ENCODE measurements at places on chromosomes 7 and 10. TPM values are rescaled to one million over a fixed set of nuclear protein-coding genes. Genes with fewer than 3 reads are reported as not detected.

DNA sequence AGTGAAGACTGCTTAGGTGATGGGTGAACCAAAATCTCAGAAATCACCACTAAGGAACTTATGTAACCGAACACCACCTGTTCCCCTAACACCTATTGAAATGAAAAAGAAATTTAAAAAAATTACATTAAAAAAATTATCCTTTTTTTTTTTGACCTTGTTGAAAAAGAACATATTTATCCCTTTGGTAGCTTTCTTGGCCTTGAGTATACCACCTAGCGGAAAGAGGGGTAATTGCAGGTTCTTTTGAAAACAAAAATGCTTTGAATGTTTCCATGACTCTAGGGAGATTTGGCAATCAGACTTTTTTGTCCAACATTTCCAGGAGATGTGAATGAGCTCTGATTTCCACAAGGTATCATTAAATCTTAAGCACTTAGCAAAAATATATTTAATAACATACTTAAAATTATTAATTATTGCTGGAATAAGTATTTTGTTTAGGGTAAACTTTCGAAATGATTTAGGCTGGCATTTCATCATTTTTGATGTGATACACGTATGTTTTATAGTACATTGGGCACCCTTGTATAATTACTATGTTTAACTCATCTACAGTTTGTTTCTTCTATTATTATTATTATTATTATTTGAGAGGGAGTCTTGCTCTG lies 47.0 kb upstream of the ELMO1 start:
- DNase-seq: no peak

DNA sequence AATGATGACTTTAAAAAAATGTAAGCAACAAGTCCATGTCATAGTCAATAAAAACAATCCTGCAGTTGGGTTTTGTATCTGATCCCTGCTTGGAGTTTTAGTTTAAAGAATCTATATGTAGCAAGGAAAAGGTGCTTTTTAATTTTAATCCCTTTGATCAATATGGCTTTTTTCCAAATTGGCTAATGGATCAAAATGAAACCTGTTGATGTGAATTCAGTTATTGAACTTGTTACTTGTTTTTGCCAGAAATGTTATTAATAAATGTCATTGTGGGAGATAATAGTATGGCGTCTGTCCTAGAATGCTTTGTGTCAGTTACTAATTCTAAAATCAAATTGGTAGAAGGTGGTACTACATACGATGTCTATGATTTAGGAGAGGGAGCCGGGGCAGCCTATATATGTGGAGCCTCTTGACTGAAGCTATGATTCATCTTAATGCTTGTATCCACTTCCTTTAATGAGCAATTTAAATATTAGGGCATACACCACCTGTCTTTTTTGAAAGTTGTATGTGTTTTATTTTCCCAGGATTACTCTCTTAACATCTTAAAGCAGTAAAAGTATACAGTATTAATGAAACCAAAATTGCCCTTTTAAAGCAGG lies 10.3 kb upstream of the PBLD start:
- no peak for DNase-seq

DNA sequence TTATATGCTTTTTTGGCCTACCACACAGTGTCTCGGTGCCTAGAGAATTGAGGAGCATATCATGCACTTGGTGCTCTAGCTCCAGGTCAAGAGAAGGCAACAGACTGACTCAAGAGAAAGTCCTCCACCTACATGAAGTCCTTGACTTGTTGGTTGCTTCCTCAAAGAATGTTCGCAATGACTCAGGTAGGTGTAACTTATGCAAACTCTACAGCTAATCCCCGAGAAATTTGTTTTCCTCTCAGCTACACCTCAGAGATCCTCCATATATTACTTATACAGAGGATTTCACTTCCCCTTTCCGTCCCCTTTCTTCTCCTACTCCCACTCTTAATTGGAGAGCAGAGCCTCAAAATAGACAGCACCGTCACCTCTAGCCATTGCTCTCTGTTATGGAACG lies 1013.1 kb downstream of the KCNMA1 start:
- no peak for DNase-seq

DNA sequence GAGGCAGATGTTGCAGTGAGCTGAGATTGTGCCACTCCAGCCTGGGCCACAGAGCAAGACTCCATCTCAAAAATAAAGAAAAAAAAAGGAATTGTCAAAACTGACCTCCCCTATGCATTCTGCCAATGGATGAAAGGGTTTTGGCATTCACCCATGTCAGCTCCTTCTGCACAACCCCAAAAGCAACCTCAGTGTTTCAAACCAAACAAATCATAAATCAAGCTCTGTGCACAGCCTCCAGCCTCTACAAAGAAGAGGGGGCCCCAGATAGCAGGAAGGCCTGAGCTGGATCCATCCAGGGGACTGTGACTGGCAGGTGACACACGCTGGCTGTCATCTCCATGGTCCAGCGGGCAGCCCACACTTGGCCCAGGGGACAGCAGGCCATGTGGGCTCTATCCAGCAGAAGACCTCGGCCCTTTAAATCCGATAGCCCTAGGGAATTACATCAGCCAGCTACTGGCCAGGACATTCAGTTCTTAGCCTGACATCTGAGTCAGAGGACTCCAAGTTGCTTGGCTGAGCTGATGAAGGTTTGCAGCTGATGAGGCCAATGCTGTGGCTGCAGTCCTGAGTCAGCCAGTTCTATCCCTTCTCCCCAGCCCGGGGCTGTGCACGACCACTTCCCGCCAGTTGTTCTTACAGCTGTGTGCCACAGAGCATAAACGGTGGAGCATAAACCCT lies 52.0 kb upstream of the FIGNL1 start:
- DNase-seq: no peak

GRCh38 chr7:107779647-107780099 lies 23.4 kb downstream of the SLC26A3 start:
- no peak for DNase-seq

- no peak for DNase-seq
Observed at GRCh38 chr7:5649641-5650040, 131.8 kb downstream of the RNF216 start.

GRCh38 chr7:96992192-96993005 lies 13.0 kb upstream of the DLX6 start:
- peak; percentile 89 for DNase-seq

- no peak for DNase-seq
Observed at GRCh38 chr7:79240413-79240812, 213.1 kb downstream of the MAGI2 start.

GRCh38 chr7:1114505-1114904 lies 26.6 kb downstream of the GPER1 start:
- no peak for DNase-seq

DNA sequence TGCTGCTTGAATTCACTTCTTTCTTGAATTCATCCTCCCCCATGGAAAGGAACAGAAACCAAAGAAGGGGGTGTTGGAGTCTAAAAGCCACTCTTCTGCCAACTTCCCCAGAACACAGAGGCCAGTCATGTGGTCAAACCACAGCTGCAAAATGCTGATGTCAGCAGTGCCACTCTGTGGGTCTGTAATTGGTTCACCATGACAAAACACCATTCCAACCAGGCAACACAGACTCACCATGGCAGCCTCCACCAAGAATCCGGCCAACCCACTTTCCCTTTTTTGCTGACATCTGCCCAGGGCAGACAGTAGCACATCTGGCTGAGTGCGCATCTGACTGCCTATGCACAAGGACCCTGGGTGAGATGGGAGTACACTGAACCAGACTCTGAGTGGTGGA lies 16.8 kb downstream of the OSBPL3 start:
- DNase-seq: no peak

DNA sequence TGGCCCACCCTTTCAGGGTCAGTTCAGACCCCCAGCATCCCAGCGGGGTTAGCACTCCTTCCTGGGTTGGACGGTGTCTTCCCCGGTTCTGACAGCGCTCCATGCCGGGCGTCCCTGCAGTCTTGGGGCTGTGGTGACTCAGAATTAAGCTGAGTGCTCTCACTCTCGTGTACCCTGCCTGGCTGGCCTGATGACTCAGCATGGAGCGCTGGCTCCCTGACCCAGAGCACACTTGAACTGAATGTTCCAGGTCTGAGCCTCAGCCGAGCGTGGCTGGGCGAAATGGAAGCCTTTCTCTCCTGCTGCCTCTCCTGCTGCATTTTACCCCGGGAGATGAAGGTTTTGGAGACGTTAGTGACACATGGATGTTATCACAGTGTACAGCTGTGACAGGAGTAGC lies 7.1 kb downstream of the BAG3 start:
- DNase-seq: peak; percentile 95

GRCh38 chr10:65234261-65234660 lies 1691.6 kb upstream of the LRRTM3 start:
- DNase-seq: no peak

- DNase-seq: no peak
Observed at GRCh38 chr7:126424985-126425384, 827.8 kb downstream of the GRM8 start.

DNA sequence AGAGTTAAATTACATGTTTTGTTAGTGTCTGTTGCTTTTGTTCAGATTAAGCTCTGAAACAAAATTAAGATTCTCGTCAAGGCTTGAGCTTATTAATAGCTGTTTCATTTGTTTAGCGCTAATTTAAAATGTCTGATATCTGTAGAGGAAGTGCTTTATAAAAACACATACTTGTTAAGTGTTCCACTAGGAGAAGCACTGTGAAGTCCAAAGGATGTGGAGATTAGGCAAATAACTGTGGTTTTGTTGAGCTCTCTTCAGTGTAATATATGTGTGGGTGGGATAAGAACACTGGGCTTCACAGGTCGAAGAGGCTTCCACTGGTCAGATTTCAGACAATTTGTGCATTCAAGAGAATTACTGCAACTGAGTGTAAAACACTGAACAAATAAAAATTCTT lies 242.0 kb downstream of the AUTS2 start:
- DNase-seq: peak; percentile 14

GRCh38 chr7:7793249-7793648 lies 74.8 kb upstream of the RPA3 start:
- DNase-seq: no peak

DNA sequence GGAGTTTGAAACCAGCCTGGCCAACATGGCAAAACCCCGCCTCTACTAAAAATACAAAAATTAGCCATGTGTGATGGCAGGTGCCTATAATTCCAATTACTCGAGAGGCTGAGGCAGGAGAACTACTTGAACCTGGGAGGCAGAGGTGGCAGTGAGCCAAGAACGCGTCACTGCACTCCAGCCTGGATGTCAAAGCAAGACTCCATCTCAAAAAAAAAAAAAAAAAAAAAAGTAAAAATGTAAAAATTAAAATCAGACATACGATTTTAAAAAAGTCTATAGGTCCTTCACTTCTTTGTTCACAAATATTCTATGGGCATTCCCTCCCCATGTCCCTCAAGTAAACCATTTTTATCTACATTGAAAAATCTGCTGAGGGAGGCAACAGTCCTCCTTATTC lies 34.9 kb upstream of the TLL2 start:
- DNase-seq: no peak

DNA sequence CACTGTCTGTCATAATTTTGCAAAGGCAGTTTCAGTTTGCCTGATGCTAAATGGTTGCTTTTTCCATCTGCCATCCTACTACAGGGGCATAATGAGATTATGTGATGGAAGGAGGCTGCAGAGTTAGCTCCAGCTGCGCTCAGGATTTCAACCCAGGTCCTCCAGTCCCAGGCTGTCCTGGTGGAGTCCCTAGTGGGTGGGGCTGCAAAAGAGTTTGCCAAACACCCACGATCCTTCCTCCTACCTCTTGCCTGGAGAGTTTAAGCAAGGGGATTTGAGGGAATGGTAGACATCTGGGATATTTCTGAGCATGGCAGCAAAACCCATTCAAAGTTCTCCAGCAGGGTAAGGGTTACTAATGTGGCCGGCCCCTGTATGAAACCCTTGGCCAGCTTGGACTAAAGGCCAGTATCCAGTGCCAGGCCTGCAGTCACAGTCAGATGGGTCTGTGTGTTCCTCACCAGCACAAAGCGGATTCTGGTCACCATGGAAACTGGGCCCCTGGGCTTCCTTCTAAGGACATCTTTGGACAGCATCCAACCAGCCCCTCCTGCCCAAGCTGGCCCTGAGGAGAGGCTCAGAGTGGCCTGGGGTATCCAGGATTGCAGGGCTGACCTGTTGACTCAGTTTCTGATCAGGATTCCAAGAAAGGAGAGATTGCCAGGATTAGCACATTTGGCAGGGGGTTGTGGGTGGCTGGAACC lies 42.7 kb upstream of the CHST3 start:
- no peak for DNase-seq

GRCh38 chr10:97154162-97154561 lies 31.6 kb downstream of the SLIT1 start:
- no peak for DNase-seq

DNA sequence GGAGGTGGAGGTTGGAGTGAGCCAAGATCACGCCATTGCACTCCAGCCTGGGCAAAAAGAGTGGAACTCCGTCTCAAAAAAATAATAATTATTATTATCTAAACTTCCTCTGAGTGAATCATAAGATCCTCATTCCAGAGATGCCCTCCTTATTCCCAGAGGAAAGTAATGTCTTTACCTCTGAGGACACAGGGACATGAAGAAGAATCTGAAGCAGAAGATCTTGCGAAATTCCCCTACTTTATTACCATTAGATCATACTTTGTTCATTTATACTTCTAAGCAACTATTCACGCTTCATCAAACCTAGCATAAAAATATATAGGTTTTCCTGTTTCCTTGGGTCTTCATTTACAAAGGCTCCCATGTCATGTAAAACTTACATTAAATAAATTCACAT lies 143.1 kb downstream of the ETV1 start:
- DNase-seq: no peak

DNA sequence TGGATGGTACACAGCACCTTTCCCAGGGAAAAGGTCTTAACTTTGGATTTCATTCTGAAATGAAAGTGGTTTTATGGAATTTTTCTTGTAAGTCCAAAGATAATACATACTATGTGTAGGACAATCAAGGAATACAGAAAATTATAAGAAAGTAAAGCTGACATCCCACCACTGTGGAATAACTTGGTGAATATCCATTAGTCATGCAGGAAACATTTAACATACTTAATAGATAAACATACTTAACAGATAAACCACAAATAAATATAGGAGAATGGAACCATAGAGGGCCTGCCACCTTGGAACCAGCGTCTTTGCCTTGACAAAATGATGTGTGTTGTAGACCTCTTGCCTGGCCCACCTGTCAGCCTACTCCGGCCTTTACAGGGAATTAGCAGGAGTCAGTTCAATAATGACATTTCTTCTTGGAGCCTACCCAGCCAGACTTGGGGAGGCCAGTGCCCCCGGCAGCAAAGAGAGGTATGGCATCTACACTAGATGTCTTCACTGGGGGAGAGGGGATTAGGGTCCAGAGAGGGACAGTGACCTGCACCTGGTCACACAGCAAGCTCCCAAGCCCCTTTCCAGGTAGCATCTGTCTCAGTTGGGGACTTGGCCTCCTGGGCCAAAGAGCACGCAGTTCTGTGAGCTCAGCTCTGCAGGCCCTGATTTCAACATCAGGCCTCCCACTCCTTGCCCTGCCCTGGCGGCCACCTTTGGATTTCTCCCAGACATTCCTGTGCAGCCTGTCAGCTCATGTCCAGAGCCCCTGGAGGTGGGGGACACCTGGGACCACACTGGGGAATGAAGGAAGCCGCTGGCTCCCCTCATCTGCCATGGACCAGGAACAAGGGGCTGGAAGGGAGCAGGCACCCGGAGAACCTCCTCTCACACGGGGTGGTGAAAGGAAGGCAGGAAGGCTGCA lies 112.6 kb upstream of the PPIF start:
- no peak for DNase-seq

- no peak for DNase-seq
Observed at GRCh38 chr7:117427258-117427701, at the start of gene ASZ1. Gene ASZ1, minus strand, starts transcription at chr7:117427493. Its CDS starts 33 bp downstream, at chr7:117427460.

Gene ZPBP
- not detected for total RNA-seq

Gene MUC12
- not detected for total RNA-seq

Gene CAV2
- total RNA-seq: 148 TPM

Gene KAZALD1
- total RNA-seq: 2.1 TPM

Data from esophagus muscularis mucosa (tissue), 4 donors.